Frontal cortex (tissue), 4 donors: ENCODE measurements at places on chromosomes 3 and 15. TPM values are rescaled to one million over a fixed set of nuclear protein-coding genes. Genes with fewer than 3 reads are reported as not detected.

GRCh38 chr15:42730135-42730534 lies 6.8 kb downstream of the CDAN1 start:
- DNase-seq = no peak

The PLA1A gene
- 0.41 TPM for total RNA-seq

GRCh38 chr3:146154316-146154715 lies 6.7 kb downstream of the PLOD2 start:
- DNase-seq = no peak

DNA sequence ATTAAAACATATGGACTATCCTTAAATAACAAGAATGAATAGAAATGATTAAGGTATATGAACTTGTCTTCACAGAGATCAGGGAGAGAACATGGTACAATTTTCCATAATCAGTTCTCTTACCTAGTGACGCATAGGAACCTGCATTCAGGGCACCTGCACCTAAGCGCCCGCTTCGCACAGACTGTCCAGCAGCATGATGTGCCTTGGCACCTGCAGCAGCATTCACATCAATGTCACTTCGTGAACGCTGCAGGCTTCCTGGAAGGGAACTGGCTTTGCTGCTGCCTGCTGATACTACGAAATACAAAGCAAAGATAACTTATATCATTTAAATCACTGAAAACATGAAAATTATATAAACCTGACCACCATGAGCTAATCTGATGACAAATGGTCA lies 115.2 kb downstream of the CLASP2 start:
- DNase-seq = no peak

- DNase-seq = no peak
Measured at GRCh38 chr3:194851254-194851653, 165.6 kb downstream of the FAM43A start.

- no peak for DNase-seq
Measured at GRCh38 chr3:197003461-197004385, 25.9 kb downstream of the MELTF start.

GRCh38 chr15:46413799-46414198 lies 779.0 kb downstream of the SQOR start:
- no peak for DNase-seq

GRCh38 chr3:184259878-184260723 lies 1.3 kb downstream of the CAMK2N2 start:
- peak; percentile 90 for DNase-seq

The HRG gene
- not detected for total RNA-seq

- DNase-seq = no peak
Measured at GRCh38 chr3:122427857-122428471, 12.1 kb upstream of the WDR5B start.

DNA sequence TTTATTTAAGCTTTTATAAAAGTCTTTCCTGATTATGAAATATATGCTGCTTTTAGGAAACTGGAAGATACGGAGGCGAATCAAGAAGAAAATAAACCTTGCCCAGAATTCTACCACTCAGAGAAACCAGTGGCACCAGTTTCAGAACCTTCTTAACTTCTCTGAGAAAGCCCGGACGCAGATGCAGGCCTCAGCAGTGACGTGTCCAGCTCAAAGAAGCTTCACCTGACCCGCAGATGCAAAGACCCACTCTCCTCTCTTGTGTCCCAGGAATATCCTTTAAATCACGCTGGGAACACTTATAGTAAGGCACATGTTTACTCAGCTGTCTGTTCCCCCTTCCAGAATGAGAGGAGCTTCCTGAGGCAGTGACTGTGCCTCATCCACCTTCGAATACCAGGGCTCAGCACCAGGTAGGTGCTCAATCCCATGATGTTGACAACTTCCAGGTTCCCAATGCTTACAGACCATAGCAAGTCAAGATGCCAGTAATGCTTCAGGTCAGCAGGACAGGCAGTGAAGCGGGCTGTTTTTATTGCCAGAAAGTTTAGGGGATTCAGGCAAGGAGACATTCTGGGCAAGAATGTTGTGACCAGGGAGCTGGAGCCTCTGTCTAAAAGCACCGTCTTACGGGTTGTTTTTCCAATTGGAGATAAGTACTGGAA lies 39.9 kb upstream of the LDHAL6B start:
- DNase-seq = no peak

DNA sequence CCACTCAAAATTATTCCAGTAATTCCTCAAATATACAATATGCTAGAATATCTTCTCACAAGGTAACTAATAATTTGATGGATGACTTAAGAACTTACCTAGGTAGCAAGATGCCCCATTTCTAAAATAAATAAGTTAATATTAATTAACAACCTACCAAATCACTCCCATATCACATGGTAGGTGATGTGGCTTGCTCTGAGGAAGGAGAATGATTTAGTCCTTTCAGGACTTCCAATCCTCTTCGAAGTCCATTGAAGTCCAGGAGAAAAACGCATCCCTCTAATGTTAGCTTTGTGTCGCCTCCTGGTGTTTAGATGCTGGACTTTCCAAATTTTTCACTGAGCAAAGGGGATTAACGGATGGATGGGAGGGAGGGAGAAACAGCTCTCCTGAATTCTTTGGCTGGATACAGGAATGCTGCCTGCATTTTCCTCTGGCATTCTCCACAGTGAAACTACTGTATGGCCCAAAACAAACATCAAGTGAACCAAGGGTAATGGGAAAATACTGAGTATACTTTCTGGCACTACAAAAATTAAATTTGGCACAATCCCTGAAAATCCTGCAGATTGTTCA lies 58.6 kb downstream of the PRICKLE2 start:
- DNase-seq = no peak

- no peak for DNase-seq
Measured at GRCh38 chr15:39543651-39544050, 37.2 kb upstream of the THBS1 start.

DNA sequence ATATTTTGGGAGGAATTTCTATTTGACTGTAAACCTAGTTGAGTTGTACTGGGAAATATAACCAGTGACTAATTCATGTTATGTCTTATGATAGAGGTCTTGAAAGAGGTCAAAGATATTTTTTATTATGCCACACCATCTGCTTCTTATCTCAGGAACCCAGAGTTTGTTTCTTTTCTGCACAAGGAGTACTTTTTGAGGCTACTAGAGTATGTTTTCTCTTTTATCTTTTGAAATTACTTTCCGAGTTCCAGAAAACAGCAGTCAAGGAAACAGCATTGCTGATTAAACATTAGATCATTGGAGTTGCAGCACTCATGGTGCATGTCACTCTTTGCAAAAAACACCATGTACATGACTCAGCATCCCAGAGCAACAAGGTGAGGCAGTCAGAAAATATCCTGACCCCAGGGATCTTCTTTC lies 645.8 kb upstream of the NR2F2 start:
- no peak for DNase-seq

GRCh38 chr3:182979674-182980191 lies 605 bp downstream of the DCUN1D1 start:
- peak; percentile 29 for DNase-seq

The PEX11A gene
- 12.6 TPM for total RNA-seq

DNA sequence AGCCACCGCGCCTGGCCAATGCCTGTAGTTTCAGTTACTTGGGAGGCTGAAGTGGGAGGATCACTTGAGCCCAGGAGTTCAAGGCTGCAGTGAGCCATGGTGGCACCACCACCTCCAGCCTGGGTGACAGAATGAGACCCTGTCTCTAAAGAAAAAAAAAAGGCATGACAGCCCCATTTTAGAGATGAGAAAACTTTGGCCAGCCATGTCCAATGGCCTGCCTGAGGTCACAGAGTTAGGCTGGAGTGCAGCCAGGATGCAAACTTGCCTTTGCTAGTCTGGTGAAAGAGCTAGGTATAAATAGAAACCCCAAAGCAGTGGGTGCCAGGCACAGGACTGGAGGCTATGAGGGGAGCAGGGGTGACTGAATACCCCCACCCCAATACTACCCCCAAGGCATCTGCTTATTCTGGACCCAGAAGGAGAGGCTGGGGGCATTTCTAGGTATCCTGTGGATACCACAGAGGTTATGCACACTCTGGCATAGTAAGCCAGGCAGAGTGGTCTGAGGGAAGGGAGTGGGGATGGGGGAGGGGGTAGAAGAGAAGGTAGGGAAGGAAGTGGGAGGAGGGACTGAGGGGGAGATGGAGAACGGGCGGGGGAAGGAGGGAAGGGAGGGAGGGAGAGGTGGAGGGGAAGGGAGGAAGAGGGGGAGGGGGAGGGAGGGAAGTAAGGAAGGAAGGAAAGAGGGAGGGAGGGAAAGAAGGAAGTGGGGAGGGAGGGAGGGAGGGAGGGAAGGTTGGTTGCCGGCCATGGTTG lies 16.2 kb upstream of the C15orf39 start:
- DNase-seq = no peak

- DNase-seq = no peak
Measured at GRCh38 chr3:13853978-13854296, 25.9 kb downstream of the WNT7A start.

GRCh38 chr3:78791753-78792152 lies 976.0 kb downstream of the ROBO1 start:
- no peak for DNase-seq

DNA sequence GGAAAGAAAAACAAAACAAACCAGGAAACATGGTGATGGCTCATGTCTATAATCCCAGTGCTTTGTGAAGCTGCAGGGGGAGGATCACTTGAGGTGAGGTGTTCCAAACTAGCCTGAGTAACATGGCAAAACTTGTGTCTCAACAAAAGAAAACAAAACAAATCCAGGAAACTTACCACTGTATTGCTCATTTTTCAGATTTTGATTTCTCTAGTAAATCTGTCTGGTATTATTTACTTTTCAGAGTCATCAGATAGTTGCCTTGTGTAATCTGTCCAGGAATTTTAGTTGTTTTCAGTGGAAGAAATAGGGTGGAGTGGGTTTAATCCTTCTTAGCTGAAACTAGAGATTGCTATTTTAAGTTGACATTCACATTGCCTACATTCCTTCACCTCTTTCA lies 91.8 kb upstream of the ALCAM start:
- DNase-seq = no peak

DNA sequence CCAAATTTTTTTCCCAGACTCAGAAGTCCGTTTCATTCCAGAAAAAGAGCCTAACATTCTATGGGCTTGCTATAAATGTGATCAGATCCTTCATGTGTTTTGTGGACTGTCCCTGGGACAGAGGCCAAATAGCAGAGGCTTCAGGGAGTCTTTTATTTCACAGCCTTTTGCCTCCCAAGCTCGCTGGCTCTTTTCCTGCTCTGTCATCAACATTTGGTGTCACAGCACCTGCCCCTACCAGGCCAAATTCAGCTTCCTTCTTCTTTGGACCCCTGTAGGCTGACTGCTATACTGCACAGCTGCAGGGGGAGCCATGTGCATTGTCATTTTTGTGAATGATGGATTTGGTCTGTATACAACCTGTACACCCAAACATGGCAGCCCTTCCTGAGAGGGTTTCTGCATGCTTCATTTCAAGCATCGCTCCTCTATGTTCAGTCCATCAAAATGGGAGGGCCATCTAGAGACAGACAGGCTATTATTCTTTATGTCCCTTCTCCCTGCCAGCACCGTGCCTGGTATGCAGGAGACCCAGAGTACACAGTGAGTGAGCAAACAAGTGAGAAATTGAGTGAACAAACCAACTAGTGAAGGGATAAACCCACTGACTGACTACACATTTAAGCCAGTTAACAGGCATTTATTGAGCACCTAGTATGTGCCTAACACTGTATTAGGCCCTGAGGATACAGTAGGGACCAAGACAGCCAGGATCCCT lies 17.9 kb upstream of the RPP14 start:
- DNase-seq = no peak

DNA sequence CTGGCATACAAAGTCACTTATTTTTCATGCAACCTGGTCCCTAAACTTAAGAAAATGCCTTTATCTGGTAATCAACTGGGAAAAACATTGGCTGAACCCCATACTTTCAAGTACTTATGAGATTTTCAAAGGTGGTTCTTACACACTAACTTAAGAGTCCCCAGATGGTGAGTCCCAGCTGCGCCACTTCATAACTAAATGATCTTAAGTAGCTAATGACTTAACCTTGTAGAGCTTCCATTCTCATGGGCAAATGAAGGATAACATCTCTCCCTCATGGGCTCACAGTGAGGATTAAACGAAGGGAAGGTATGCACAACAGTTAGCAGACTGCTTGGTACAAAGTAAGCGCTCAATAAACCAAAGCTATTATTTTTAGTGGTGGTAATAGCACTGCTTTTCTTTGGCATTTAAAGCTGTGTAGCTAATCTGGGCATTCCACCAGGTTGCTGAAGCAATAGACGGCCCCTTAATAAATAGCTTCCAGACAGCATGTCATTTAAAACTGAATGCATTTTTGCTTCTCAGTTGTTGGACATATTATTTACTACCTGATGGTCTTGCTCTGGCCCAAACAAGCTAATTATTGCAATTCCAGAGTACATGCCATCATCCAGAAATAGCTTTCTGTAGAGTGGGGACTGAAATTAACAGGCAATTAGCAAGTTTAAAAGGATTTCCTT lies 55.4 kb downstream of the LIPC start:
- no peak for DNase-seq

The AGBL1 gene
- 1.2 TPM for total RNA-seq

GRCh38 chr15:64502551-64502950 lies 42.2 kb downstream of the ZNF609 start:
- DNase-seq = no peak

DNA sequence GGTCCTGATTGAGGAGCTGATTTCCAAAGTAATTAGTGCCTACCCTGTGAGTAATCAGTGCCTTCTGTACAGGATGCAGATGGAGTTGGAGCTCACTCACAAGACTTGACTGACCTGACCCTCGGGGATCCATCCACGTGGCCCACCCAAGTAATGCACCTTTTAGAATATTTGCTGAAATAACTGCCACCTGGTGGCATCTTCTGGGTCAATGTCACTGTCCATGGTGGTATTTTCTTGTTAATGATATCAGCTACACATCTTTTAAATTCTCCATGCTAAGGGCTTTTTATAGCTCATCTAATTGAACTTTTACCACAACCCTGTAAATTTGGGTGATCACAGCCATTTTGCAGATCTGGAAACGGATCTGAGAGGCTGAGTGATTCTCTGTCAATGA lies 74.3 kb upstream of the ANKRD34C start:
- DNase-seq = no peak

DNA sequence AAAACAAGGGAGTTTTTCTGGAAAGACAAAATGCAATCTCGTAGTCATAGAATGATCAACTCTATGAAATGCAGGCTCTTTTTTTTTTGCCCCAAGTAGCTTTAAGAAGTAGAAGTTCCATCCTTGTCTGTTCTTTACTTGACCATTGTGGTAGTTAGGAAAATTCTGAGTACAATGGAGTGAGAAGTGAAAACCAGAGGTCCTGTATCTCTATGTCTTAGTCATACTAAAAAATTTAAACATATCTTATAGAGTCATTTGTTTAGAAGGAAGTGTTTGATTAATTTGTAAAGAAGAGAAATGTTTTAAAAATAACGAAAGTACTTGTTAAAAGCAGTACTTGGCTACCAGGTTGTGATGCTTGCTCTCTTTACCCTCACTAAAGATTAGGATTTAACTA lies 52.4 kb downstream of the PRKCI start:
- no peak for DNase-seq

GRCh38 chr15:57451555-57451954 lies 75.2 kb downstream of the CGNL1 start:
- DNase-seq = no peak

DNA sequence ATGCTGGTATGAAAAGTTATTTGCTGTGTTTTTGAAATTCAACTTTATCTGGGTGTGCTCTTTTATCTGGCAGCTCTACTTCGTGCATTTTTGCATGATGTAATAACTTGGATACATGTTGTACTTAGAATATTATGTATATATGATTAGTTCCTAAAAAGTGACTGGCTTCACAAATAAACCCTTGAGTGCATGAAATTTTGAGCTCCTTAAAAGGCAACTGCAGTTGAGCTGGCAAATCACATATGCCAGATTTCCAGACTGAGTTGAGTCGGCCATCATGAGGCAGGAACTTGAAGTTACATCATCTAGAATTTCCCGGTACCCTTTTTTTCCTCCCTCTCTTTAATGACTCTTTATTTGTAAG lies 162.5 kb downstream of the FNDC3B start:
- DNase-seq = no peak

- DNase-seq = no peak
Measured at GRCh38 chr15:98856532-98856907, 151.1 kb downstream of the PGPEP1L start.
